ENCODE measurements at places on chromosomes 13 and 19.

- no peak for DNase-seq
Observed at GRCh38 chr13:80259159-80259558, 81.8 kb downstream of the SPRY2 start.

- no peak for DNase-seq
Observed at GRCh38 chr13:41468631-41469030, 11.3 kb downstream of the RGCC start.

- DNase-seq = no peak
Observed at GRCh38 chr13:95296326-95296925, 4.8 kb downstream of the ABCC4 start.

DNA sequence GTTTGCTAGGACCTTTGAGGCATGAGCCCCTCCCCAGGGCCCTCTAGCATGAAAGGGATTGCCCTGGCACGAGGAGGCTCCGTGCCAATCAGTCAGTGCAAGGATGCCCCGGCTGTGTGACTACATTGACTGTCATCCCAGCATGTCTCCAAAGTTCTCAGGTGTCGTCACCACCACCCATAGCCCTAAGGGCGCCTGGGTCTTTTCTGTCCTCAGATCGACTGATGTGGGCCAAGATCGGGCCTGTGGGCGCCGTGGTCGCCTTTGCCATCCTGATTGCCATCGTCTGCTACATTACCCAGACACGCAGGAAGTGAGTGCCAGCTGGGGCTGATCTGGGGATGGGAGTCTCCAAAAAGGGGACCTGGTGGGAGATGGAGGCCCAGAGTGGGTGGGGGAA is 18.4 kb downstream of the MAG start:
- no peak for DNase-seq

- DNase-seq = no peak
Observed at GRCh38 chr13:65911546-65912193, 1318.5 kb downstream of the PCDH9 start.
